ENCODE measurements at places on chromosomes 11 and 22. TPM values are rescaled to one million over a fixed set of nuclear protein-coding genes. Genes with fewer than 3 reads are reported as not detected.

CREBZF gene
- total RNA-seq, result 38.0 TPM

- no peaks in the 10 kb centered on the region for H3K36me3 ChIP-seq
- peaks cover 6% of the 10 kb centered on the region for H3K4me1 ChIP-seq
- H3K4me3 ChIP-seq, result no peak overlapping the region
- H3K27me3 ChIP-seq, result no peaks in the 10 kb centered on the region
- DNase-seq, result no peak
Observed at GRCh38 chr11:84290647-84291046, 1004.5 kb upstream of the CCDC90B start.

DNA sequence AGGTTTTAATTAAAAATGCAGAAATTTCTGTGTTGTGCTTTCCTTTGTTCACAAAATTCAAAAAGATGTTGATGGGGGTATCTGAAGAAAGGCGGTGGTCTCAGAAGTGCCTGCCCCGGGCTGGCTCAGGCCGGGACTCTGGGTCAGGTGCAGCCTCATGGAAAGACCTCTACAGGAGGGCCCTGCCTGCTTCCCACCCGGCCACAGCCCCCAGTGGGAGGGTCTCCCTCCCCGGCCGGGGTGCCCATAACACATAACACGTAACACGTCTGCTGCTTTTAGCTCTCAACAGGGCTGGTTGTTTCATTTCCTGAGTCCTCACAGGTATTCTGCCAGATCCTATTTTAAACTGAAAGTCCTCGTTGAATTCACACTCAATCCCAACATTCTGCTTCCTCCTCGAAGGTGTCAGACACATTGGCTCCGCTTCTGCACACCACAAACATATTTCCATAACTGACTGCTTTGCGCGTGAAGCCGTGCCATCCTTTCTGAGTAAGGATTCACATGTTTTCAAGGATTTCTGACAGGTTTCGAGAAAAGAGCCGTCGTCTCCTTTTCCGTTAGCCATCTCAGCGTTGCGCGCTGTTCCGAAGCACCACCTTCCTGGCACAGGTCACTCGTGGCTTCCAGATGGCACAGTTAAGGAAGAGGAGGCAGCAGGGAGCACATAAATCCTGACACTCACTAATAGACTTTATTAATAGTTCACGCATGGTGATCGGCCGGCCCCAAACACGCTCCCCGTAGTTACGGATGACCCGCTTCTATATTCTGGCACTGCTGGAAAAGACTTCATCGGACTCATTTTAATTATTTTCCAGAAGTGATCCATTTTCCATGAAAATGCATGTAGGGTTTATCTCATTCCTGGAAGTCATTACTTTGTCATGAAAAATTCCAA lies 569.3 kb downstream of the BRD1 start:
- no peaks in the 10 kb centered on the region for H3K27me3 ChIP-seq
- H3K4me3 ChIP-seq, result no peak overlapping the region
- no peaks in the 10 kb centered on the region for H3K36me3 ChIP-seq
- no peak overlapping the region for H3K27ac ChIP-seq
- no peaks in the 10 kb centered on the region for H3K4me1 ChIP-seq
- peak; percentile 76 for DNase-seq

GRCh38 chr11:57277845-57278720 lies 41.0 kb upstream of the APLNR start:
- peaks cover 2% of the 10 kb centered on the region for H3K36me3 ChIP-seq
- peak overlapping the region; percentile 99 for H3K27ac ChIP-seq
- H3K4me3 ChIP-seq, result peak overlapping the region; percentile 64
- peaks cover 35% of the 10 kb centered on the region for H3K4me1 ChIP-seq

GRCh38 chr11:109697140-109697843 lies 275.3 kb downstream of the C11orf87 start:
- DNase-seq, result no peak
- H3K27me3 ChIP-seq, result no peaks in the 10 kb centered on the region
- no peaks in the 10 kb centered on the region for H3K4me1 ChIP-seq

LIF gene
- total RNA-seq, result 13.7 TPM

DNA sequence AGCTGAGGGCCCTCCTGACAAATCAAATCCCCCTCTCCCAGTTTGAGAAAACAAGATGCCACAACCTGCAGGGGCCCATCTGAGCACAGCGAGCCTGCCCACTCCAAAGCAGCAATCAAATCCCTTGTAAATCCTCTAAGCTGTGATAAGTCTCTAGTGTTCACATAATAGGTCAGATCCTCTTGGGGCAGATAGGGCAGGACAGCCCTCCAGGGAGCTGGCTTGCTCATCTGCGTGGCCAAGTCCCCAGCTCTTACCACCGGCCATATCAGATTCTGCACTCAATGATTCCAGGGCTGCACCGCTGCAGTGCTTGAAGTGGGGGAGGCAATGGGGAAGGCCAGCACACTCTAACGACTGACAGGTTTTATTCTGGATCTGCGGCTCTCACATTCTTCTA lies 29.6 kb upstream of the FLI1 start:
- no peaks in the 10 kb centered on the region for H3K36me3 ChIP-seq
- H3K4me3 ChIP-seq, result no peak overlapping the region
- no peak overlapping the region for H3K27ac ChIP-seq

DNA sequence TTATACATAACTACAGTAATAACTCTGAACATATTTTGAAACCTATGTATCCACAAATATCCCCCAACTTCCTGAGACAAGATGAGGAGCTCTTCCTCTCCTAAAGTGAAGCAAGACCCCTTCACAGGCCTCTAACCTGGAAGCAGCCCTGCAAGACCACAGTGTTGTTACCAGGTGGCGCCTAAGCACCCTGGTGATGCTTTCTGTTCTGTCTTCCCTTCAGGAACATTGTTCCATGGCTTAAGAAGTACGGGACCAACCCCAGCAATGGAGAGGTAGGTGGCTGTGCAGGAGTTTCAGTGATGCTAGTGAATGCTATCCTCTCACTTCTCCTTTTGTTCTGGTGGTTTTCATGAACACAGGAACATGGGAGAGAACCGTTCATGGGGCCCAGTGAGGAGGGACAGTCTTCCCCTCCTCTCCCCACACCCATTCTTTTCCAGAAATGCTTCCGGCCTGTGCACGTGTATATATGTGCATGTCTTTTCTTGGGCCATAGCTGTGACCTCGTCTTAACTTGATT lies 6.4 kb downstream of the PPIL2 start:
- DNase-seq, result no peak
- H3K27me3 ChIP-seq, result no peaks in the 10 kb centered on the region
- no peak overlapping the region for H3K27ac ChIP-seq
- H3K4me3 ChIP-seq, result no peak overlapping the region
- peaks cover 7% of the 10 kb centered on the region for H3K4me1 ChIP-seq
- peaks cover 38% of the 10 kb centered on the region for H3K36me3 ChIP-seq

MCHR1 gene
- total RNA-seq, result not detected

DNA sequence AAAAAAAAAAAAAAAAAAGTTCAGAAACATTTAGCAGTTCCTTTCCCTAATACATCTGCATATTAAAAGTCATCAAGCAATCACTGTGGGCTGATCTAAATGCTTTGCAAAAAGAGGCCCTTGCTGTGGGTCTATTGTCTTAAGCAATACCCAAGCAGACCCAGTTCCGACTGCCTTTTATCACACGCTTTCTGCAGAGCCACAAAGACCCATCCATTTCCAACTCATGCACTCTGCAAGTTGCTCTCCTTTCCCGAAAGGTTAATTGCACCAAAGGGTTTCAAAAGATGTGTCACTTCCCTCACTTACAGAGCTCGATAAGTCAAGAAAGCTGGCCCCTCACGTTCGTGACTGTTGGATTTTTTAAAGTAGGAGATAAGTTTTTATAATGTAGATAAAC lies 138.9 kb downstream of the MPPED1 start:
- no peak overlapping the region for H3K4me3 ChIP-seq
- no peaks in the 10 kb centered on the region for H3K4me1 ChIP-seq
- no peak overlapping the region for H3K27ac ChIP-seq

FGF4 gene
- total RNA-seq, result 0.40 TPM

GRCh38 chr11:123344790-123345357 lies 85.2 kb upstream of the GRAMD1B start:
- no peak for DNase-seq
- H3K27ac ChIP-seq, result no peak overlapping the region
- H3K4me1 ChIP-seq, result no peaks in the 10 kb centered on the region
- H3K36me3 ChIP-seq, result no peaks in the 10 kb centered on the region

DNA sequence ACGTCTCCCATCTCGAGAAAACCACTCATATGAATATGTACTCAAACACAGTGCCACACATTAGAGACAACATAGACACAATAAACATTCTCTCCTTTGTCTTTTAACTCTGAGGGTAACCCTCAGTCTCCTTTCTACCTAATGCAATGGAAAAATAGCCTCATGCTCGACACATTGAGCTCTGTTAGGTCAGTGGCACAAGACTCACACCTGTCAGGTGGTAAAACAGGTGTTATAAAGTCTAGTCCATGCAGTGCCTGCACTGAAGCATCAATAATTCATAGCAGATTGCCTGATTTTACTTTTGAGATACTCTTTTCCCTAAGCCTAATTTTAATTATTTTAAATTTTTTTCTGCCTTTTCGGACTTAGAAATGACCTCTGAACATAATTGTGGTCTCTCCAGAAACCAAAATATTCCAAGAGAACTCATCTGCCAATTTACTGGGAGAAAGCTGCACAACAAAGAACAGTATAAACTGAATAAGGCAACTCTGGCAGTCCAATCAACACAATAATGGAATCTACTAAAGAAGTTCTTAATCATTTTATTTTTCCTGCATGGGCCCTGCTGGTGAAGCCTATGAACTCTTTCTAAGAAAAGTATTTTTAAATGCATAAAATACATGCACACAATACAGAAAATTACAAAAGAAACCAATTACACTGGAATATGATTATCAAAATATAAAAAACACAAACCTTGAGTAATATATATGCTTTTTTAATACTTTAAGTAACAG lies 9.9 kb downstream of the RDX start:
- no peak for DNase-seq
- H3K27ac ChIP-seq, result no peak overlapping the region
- no peaks in the 10 kb centered on the region for H3K27me3 ChIP-seq
- H3K4me1 ChIP-seq, result peaks cover 49% of the 10 kb centered on the region
- peaks cover 6% of the 10 kb centered on the region for H3K36me3 ChIP-seq

GRCh38 chr11:85848556-85848955 lies 6.6 kb upstream of the CCDC83 start:
- no peak for DNase-seq
- no peak overlapping the region for H3K27ac ChIP-seq
- peaks cover 4% of the 10 kb centered on the region for H3K4me1 ChIP-seq
- H3K27me3 ChIP-seq, result no peaks in the 10 kb centered on the region
- H3K4me3 ChIP-seq, result no peak overlapping the region

GRCh38 chr11:119445850-119446249 lies 22.9 kb upstream of the THY1 start:
- H3K4me1 ChIP-seq, result no peaks in the 10 kb centered on the region
- peaks cover 21% of the 10 kb centered on the region for H3K27me3 ChIP-seq
- H3K27ac ChIP-seq, result no peak overlapping the region
- H3K36me3 ChIP-seq, result no peaks in the 10 kb centered on the region
- DNase-seq, result no peak
- no peak overlapping the region for H3K4me3 ChIP-seq

MOV10L1 gene
- 1.4 TPM for total RNA-seq

PTGDR2 gene
- 0.91 TPM for total RNA-seq
